Ecto neural progenitor cell (in vitro differentiated cells): ENCODE measurements at places on chromosomes 4 and X.
A peak's percentile ranks its signal among the peaks of the same experiment; 100 is the strongest.

DNA sequence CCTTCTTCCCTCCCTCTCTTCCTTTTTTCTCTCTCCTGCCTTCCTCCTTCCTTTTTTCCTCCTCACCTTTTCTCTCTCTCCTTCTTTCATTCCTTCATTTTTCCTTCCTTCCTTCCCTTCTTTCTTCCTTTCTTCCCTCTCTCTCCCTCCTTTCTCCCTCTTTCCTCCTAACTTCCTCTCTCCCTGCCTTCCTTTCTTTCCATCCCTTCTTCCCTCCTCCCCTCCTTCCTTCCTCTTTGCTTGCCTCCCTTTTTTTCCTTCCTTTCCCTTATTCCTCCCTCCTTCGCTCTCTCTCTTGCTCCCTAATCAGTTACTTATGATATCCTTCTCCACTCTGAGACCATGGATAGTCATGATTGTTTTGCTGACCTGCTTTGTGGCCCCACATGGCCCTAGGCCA is 56.7 kb upstream of the PUDP start:
- DNase-seq, result no peak

DNA sequence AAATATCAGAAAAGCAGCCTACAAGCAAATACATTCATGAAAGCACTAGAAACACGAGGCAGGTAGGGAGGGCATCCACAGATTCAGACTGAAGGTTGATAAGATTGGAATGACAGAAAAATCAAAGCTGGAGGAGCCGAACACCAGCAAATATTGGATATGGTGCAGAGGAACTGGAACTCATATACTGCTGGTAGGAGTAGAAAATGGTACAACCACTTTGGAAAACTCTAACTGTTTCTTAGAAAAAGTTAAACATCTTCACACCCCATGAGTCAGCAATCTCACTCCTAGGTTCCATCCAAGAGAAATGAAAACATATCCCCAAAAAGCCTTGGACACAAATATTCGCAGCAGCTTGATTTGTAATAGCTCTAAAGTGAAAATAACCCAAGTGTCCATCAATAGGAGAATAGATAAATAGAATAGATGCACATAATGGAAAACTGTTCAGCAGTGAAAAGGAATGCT is 27.1 kb downstream of the CD99L2 start:
- no peak for DNase-seq

DNA sequence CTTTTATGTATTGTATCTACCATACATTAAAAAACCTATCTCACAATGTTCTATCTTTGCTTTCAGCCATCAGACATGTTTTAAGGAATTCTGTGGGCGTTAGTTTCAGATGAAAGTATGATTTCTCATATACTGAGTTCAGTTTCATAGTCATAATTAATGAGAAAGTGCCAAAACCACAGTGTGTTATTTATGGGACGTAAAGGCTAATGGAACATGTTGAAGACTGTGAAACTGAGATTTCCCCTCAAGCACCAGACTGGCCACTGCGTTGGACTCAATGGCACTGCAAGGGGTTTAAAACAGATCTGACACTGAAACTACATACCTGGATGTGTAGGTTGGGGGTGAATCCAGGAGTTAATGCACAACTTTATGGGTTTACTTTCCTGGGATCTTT is 32.0 kb downstream of the F8 start:
- DNase-seq, result no peak

DNA sequence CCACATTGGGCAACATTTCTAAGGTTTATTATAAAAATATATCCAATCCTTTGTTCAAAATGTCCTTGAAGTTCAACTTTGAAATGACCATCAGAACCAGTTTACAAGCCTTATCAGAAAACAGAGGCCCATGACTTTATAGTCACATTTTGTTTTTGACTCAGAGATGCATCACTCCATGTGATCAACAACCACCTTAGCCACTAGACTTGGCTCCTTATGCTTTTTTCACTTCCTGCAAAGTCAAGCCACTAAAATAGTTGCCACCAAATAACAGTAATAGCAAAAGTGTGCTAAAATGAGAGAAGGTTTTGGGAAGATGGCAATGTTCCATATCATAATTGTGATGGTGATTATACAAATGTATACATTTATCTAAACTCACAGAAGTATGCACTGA is 181.7 kb downstream of the MAML3 start:
- DNase-seq, result no peak

GRCh38 chr4:2824329-2824835 is 19.3 kb upstream of the ADD1 start:
- no peak for DNase-seq

DNA sequence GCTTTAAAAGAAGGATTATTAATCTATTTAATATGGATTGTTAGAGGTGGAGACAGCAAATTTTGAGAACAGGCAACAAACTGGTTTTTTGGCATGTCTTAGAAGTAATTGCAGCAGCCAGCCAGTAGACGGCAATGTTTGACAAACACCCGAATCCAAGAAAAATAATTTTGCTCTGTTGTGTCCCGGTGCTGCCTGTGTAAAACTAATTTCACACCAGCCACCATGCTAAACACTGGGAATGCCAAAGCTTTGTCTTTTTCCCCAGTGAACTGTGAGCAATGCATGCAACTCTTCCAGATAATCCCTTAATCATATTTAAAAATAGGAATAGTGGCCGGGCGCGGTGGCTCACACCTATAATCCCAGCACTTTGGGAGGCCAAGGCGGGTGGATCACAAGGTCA is 25.9 kb downstream of the SMIM31 start:
- peak; percentile 58 for DNase-seq

- no peak for DNase-seq
Observed at GRCh38 chrX:119177278-119177677, 49.7 kb upstream of the KIAA1210 start.

GRCh38 chr4:244471-244870 is 60.8 kb downstream of the ZNF732 start:
- no peak for DNase-seq

- DNase-seq, result peak; percentile 48
Observed at GRCh38 chrX:135596495-135596894, 76.0 kb downstream of the INTS6L start.

- DNase-seq, result no peak
Observed at GRCh38 chr4:33722254-33722653, 2522.1 kb downstream of the ARAP2 start.

- no peak for DNase-seq
Observed at GRCh38 chr4:41678086-41678816, 70.3 kb downstream of the PHOX2B start.

- DNase-seq, result no peak
Observed at GRCh38 chr4:169215656-169216055, 55.1 kb downstream of the SH3RF1 start.

GRCh38 chr4:83118869-83119268 is 4.3 kb upstream of the PLAC8 start:
- no peak for DNase-seq

GRCh38 chr4:76787898-76788297 is 110.0 kb downstream of the SOWAHB start:
- no peak for DNase-seq

- DNase-seq, result no peak
Observed at GRCh38 chr4:103029300-103029699, 9.8 kb upstream of the SLC9B1 start.

GRCh38 chrX:73812256-73812655 is 249.3 kb downstream of the CHIC1 start:
- DNase-seq, result no peak

GRCh38 chr4:132587626-132588025 is 561.5 kb upstream of the PCDH10 start:
- DNase-seq, result no peak

GRCh38 chr4:139242511-139243051 is 37.4 kb downstream of the MGARP start:
- no peak for DNase-seq

DNA sequence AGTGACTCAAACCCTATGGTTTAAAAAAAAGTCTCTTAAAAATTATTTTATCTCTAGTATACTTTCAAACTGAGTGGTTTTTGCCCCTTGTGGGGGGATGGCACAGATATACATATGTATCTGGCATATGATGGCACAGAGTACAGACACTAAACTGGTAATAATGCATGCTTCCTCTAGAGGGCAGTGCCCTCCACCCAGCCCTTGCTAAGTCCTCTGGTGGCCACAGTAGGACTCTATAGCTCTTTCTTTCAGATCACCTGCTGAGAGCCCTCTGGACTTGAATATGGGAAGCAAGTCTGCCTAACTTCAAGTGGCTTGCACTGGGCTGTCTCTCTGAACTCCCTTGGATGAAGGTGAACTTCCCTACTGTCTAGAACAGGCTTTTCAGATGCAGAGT is 66.3 kb downstream of the TSPAN7 start:
- no peak for DNase-seq

- no peak for DNase-seq
Observed at GRCh38 chrX:10990418-10990817, 120.7 kb upstream of the HCCS start.

DNA sequence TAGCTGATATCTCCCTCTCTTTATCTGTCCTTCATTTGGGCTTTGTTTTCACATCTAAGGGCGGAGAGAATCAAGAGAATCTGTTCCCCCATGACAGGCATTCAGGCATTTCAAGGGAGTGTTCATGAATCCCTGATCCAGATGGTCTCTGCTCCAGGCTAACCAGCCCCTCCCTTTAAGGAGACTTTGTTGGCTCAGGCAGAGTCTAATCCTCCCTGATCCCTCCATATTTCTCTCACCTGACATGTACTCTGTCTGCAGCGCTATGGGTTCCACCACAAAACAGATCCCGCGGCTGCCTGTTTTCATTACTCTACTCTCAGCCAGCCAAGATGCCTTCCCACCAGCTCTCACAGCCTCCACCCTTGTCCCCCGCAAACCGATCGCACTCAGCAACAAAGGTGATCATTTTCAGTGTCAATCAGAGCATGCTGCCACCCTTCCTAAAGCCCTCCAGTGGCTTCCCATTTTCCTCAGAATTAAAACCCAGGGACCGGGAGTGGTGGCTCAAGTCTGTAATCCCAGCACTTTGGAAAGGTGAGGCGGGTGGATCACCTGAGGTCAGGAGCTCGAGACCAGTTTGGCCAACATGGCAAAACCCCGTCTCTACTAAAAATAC is 30.3 kb upstream of the SLC2A9 start:
- peak; percentile 28 for DNase-seq

GRCh38 chr4:129668092-129668491 is 572.1 kb downstream of the C4orf33 start:
- no peak for DNase-seq

- no peak for DNase-seq
Observed at GRCh38 chr4:143407474-143407873, 70.8 kb downstream of the GAB1 start.

- no peak for DNase-seq
Observed at GRCh38 chr4:7754565-7755262, 184.9 kb downstream of the AFAP1 start.

GRCh38 chr4:4727536-4727935 is 131.9 kb upstream of the MSX1 start:
- DNase-seq, result no peak
